ENCODE measurements at places on chromosomes 16 and 17.

GRCh38 chr17:59361386-59361785 lies 29.9 kb downstream of the YPEL2 start:
- no peak for DNase-seq

GRCh38 chr16:86619239-86619794 lies 41.0 kb downstream of the FOXL1 start:
- DNase-seq, result no peak

- no peak for DNase-seq
Observed at GRCh38 chr17:57313097-57313835, 56.9 kb downstream of the MSI2 start.

DNA sequence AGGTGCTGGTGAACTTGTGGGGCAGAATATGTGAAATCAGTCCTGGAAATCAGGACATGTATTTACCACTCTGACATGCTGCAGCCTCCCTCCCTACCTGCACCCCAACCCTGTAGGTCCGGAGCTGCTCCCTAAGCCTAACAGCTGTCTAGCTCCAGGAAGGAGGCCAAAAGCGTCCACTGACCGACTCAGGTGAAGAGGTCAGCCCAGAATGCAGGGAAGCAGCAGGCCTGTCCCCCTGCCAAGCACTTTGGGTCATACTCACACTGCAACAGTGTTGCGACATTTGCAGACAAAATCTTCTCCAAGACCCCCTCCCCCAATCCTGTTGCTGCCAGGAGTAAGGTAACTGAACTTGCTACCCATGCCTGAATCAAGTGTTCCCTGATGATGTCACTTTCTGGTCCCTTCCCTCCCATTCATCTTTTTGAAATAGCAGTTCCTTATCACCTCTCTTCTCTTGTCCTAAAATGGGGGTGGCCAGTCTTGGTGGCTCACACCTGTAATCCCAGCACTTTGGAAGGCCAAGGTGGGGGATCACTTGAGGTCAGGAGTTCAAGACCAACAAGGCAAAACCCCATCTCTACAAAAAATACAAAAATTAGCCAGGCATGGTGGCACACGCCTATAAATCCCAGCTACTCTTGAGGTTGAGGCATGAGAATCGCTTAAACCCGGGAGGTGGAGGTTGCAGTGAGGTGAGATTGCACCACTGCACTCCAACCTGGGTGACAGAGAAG lies 1.3 kb upstream of the ACLY start:
- DNase-seq, result no peak

- DNase-seq, result no peak
Observed at GRCh38 chr16:12674071-12674470, 129.6 kb downstream of the CPPED1 start.

DNA sequence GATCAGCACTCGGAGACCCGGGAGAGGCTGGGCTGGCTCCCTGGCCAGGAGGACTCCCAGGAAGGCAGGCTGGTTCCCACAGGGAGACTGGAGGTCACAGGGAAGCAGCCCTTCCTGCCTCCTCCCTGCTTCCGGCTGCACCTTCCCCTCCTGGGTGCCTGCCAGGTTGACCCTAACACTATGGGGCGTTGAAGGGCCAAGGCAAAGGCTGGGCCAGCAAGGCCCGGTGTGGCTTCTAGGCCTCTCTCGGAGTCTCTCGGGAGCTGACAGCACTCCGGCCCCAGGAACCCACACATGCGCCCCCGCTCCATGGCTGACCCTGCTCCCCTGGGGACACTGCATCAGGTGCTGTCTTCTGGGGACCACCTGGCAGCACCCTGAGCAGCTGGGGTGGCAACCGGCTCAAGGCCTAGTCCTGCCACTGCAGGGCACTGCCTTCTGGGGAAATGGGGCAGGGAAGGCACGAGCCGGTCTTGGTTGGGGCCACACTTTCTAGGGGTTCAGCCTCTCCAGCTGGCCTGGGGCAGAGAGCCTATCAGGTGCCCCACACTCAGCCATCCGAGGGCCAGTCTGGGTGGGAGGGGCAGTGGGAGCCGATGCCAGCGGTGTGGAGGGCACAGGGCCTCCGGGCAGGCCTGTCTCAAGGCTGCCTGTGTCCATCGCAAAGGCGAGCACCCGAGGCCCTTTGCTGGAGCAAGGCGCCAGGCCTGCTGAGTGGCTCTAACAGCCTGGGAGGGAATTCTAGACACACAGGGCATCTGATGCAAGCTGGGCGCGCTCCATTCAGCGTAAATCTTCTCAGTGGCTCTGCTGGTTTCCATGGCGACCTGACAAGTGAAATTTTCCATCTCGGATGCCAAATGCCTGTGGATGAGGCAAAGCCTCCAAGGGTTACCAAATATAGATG lies 5.6 kb upstream of the MTSS2 start:
- no peak for DNase-seq

- no peak for DNase-seq
Observed at GRCh38 chr17:8875436-8875835, 8.0 kb upstream of the PIK3R6 start.

DNA sequence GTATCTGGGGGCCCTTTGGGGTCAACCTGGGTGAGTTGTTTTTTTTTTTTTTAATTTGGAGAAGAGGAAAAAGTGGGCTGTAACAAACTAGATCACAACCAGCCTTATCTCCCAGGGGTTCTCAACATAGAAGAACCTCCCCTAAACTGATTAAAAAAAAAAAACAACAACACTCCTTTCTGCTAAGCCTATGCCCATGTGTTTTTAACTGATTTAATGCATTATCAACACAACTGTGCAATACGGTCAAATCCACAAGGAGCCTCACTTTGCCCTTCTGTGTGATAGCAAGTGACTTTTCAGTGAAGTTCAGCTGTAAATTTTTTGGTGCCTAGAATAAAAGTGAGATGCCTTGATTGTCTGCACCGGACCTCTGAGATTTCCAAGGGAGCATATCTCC lies 646 bp downstream of the MYH11 start:
- no peak for DNase-seq

DNA sequence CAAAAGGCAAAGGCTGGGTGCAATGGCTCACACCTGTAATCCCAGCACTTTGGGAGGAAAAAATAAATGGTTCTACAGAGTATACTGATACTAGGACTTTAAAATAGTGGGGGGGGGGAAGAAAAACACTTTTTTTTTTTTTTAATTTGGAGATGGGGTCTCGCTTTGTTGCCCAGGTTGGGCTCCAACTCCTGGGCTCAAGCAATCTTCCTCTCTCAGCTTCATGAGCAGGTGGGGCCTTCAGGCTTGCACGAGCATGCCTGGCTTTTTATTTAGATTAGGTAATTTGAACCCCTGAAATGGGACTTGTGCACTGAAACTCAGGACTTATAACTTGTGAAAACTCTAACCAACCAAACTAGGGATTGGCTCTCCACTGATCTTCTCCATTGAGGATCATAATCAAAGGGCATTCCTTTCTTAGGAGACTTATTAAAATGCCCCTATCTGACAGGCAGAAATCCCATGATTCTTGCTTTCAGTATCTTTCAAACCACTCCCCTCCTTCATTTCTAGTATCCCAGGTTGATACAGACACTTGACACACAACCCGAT lies 16.9 kb downstream of the GRB2 start:
- no peak for DNase-seq

DNA sequence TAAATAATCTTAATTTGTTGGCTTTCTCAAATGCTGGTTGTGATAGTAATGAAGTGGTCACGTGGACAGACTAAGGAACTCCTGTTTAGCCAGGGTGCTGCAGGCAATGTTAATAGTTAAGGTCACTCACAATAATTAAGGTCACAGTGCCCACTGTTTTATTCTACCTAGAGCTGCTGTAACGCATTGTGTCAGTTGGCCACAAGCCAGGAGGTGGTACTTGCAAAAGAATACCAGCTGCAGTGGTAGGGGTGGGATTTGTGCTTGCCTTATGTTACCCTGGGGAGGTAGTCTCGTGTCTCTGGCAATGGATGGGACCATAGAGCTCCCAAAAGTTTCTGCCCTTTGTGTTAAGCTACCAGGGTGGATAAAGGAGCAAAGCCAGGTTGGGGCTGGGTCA lies 969.1 kb upstream of the CDH8 start:
- no peak for DNase-seq

GRCh38 chr16:73797115-73797514 lies 499.5 kb upstream of the PSMD7 start:
- DNase-seq, result no peak

DNA sequence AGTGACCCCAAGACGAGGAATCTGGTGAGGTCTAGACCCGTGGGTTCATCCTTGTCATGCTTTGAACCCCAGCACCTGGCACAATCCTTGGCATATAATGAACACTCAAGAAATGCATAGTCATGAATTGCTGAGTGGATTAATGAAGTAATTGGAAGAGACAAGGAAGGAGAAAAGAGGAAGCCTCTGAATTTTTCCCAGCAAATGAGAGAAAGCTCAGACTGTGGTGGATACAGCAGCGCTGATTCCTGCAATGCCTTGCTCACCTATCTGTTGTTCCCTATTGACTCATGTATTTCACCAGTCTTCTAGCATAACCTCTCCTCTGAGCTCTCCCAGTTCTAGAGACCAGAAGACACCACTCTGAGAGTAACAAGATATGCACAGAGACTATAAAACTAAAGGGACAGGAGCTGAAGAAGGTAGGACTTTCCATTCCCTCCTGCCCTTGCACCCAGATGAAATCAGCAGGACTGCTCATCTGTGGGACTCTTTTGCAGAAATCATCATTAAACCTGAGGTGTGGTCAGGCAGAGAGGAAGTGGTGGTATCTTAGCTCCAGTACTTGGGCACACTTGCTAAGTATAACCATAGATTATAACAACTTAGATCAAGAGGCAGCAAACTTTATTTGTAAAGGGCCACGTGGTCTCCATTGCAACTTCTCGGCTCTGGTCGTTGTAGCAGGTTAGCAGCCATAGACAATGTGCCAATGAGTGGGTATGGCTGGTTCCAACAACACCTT lies 102.8 kb downstream of the MAF start:
- no peak for DNase-seq

DNA sequence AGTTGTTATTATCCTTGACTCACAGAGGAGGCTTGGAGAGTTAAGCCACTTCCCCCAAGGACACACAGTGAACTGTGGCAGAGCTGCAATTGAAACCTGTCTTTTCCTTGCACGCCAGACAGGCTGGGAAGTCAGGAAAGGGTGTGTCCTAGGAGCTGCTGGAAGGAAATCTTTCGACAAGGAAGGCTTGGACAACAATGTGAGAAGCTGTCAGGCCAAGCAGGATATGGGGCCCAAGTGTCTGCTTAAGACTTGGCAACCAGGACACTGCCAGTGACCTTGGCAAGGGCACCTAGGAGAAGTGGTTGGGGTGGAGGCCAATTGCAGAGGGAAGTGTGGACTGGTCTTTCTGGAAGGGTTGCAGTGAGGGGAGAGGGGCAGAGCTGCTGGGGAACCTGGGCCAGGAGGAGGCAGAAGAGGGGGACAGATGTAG lies 2.1 kb upstream of the CAMKK1 start:
- peak; percentile 22 for DNase-seq

DNA sequence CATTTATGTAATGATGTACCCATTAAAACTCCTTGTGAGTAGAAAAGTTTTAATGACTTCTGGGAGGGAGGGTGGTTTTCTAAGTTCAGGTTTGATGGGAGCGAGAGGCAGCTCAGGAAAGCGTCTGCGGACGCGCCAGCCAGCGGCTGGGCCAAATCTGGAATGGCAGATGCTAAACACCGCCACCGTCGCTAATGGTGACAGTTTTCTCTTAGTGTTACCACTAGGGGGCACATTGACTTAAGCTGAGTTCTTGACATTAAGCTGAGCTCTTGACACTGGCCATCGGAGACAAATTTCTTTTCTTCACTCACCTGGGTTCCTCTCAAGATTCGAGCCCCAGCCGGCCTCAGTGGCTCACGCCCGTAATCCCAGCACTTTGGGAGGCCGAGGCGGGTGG lies 6.7 kb downstream of the TRPV1 start:
- DNase-seq, result peak; percentile 58

GRCh38 chr16:88599092-88599733 lies 29.0 kb downstream of the ZC3H18 start:
- no peak for DNase-seq

DNA sequence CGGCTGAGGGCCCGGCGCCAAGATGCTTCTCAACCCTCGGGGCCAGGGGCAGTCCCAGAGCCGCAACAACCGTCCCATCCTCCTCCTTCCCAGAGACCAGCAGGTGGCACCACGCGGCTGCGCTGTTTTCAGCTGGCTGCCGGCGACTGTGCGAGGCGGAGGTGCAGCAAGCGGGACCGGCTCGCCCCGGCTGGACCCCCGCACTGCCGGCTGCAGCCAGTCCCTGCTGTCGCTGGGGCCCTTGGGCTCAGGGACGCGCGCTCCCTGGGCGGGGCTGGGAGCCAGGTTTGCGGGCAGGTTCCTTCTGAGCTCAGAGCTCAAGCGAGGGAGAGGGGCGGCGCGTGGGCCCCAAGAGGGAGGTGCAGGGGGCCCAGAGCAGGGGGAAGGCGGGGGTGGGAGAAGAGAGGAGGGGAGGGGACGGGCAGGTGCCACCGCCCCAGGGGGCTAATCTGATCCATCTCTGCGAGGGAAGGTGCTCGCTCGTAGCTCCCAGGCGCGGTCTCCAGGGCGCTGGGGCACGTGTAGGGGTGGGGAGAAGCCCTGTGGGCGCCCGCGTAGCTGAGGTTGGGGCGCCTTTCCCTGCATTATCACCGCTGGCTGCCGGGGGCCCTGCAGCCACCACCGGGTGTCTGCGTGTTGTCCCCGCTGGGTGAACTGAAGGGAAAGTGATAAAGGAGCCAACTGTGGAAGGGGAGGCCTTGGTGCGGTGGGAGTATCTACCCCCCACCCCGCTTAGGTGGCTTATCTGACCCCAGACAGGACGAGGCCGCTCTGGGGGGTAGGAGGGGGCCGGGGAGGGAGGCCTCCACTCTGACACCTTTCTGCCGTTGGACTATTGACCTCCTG lies 24.2 kb downstream of the STAT5A start:
- DNase-seq, result peak; percentile 87

DNA sequence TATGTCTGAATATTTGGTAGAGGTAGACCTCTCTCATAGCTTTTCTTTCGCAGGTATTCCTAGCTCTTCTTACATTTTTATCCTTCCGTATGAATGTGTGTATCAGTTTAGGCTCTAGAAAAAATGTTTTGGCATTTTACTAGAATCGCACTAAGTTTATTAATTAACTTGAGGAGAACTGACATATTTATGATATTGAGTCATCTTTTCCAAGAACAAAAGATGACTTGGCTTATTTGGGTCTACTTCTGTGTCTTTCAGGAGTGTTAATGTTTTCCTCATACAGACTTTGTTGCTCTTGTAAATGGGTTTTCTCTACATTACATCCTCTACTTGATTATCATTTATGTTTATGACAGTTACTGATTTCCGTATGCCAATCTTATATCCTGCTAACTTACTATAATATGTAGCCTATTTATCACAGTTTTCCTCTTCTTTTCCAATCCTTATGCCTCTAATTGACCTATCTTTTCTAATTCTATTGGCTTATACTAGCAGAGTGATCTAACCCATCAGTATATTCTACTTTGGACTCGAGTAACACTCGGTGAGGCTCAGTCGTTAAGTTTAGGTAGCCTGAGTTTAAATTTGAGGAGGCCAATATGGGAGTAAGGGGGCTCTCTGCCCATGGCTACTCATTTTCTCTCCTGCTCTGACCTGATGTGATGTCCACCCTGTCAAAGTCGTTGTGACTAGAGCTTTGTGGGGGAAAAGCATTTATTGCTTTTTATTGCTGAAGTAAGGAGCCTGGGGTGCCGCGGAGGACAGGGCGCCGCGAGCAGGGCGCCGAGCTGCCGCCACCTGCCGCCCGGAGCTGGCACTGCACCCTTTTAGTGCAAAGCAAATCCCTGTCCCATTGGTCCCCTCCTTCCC lies 20.0 kb downstream of the ST6GALNAC1 start:
- DNase-seq, result peak; percentile 83

GRCh38 chr16:78117391-78117790 lies 17.9 kb downstream of the WWOX start:
- no peak for DNase-seq

GRCh38 chr17:78023042-78023441 lies 64.5 kb downstream of the TNRC6C start:
- no peak for DNase-seq

GRCh38 chr17:8173871-8174322 lies 2.3 kb downstream of the TMEM107 start:
- DNase-seq, result no peak
